Daoy (cell line): ENCODE measurements at places on chromosomes 5 and 9. TPM values are rescaled to one million over a fixed set of nuclear protein-coding genes. Genes with fewer than 3 reads are reported as not detected.

GRCh38 chr9:135186248-135187164, 99.0 kb downstream of the OLFM1 start:
- DNase-seq, result no peak

DNA sequence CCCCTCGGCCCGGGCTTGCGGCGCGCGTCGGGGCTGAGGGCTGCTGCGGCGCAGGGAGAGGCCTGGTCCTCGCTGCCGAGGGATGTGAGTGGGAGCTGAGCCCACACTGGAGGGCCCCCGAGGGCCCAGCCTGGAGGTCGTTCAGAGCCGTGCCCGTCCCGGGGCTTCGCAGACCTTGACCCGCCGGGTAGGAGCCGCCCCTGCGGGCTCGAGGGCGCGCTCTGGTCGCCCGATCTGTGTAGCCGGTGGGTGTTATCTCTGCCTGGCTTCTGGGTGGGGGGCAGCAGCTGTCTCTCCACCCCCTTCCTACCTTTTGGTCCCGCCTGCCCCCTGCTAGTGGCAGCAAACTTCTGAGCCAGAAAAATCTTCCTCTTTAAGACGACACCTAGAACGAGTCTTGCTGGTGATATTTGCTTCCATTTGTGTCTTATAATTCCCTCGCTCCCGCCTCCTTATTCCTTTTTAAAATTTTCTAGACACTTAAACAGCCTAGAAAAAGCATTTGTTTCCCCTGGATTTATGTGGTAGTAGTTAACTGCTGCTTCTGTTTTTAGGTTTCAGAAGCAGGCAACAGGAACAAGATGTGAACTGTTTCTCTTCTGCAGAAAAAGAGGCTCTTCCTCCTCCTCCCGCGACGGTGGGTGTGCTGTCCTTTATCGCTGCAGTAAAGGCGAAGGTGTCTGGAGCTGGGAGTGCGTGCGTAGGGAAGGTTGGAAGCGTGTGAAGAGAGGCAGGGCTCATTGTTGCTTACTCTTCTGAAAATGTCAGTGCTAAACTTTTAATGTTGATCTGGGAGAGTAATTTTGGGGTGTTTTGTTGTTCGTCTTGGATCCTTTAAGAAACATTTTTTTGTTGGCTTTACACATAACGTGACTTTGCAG, 554 bp downstream of the JAK2 start:
- peak; percentile 77 for DNase-seq

DNA sequence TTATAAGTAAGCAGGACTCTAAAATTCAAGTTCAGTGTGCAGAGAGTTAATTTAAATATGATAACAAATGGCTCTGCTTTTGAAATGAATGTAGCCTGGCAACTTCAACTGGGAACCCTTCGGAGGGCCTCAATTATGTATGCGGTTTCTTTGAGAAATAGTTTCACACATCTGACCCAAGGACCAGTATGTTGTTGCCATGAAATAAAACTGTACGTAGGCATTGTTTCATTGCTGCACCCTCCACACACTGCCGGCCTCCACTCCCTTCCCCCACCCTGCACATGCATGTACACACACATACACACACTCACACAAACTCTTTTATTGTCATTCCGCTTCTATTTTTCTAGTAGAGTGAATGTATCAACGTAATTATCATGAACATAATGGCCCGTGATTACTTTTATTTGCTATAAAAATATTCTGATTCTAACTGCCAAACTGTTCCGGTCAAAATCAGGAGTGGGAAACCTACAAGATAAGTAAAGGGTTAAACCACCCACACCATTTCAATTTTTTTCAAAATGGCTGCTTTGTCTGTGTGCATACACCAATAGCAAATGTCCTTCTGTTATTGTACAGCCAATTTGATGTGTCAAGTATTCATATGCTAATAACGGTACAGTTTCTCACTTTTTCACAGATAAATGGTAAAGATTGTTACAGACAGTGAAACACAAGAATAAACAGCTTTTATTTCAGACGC, 215.5 kb upstream of the TMEM161B start:
- DNase-seq, result no peak

TMEM174 gene
- not detected in 2 replicates for total RNA-seq

DNA sequence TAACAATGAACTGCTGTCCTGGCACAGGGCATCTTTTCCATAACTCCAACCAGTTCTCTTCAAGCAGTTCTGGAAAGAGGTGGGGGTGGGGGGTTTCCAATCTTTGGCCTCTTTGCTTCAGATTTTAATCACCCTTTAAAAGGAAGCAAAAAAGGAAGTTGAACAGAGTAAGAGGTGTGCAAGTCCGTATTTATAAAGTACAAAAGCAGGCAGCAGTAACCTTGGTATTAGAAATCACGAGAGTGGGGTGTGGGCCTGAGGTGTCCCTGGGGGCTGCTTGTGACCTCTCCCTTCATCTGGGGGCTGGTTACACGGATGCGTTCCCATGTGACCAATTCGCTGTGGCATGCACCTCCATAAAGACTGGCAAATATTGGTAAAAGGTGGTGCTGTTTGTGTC, 70.5 kb downstream of the PTCH1 start:
- DNase-seq, result no peak

- DNase-seq, result no peak
These were observed 174.1 kb upstream of the RFX3 start for GRCh38 chr9:3699883-3700282.

- no peak for DNase-seq
These were observed 1.9 kb upstream of the PHYHD1 start for GRCh38 chr9:128918921-128919320.

SETX gene
- total RNA-seq, result 30.4 and 37.1 TPM in 2 replicates

PDE6A gene
- not detected in 2 replicates for total RNA-seq

DNA sequence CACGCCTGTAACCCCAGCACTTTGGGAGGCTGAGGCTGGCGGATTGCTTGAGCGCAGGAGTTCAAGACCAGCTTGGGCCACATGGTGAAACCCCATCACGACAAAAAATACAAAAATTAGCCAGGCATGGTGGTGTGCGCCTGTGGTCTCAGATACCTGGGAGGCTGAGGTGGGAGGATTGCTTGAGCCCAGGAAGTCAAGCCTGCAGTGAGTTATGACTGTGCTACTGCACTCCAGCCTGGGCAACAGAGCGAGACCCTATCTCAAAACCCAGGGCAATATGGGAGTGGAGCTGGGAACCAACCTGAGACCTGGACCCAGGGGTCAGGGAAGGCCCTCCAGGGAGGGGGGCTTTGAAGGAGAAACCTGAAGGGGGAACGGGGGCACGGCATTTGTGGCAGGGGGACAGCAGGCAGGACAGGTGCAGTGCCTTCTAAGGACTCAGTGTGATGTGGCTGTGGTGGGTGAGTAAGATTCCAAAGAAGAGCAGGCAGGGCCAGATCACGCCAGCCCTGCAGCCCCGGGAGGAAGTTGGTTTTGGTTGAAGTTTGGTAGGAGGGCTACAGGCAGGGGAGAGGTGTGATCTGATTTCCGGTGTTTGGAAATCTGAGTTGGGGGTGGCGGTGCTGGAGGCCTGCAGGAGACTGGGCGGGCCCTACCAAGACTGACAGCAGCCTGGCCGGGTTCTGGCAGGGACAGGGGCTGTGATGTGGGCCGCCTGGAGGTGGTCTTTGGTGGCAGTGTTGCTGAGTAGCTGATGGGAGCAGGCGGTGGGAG, 46.2 kb downstream of the NTNG2 start:
- DNase-seq, result no peak

CD74 gene
- not detected in 2 replicates for total RNA-seq

GRCh38 chr9:99294850-99295461, 72.9 kb downstream of the SEC61B start:
- peak; percentile 25 for DNase-seq

DNA sequence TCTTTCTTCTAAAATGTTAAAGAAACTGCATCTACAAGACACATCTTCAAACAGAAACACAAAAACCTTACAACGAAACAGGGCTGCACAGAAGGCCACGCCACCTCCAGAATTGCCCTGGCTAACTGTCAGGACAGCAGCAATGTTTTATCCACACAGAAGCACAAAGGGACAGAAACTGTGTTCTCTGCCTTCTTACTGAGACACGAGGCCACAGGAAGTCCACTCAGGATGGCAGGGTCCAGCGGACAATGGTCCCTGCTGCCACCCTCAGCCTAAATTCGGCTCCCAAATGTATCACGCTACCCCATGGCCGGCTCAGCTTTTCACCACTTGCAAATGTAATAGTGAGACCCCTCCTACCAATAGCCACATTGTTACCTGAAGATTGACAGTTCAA, 159.8 kb upstream of the PHYKPL start:
- no peak for DNase-seq

DNA sequence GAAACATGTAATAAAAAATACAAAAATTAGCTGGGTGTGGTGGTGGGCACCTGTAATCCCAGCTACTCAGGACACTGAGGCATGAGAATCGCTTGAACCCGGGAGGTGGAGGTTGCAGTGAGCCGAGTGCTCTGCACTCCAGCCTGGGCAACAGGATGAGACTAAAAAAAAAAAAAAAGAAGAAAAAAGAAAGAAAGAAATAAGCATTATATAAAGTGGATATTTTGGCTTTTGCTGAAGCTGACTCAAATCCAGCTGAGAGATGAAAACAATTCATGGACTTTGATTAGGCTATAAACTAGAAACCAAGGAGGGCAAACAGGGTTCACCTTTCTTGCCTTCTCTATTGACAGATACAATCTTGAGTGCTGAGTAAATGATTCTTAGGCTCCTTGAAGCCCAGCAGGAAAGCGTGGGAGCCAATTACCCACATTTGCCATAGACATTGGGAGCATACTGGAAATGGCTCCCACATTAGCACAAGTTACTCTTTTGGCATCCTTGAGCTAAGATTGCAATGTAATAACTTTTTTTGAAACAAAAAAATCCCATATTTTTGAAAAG, 2.4 kb upstream of the BTF3 start:
- no peak for DNase-seq

STC2 gene
- total RNA-seq, result 144 and 149 TPM in 2 replicates

DNA sequence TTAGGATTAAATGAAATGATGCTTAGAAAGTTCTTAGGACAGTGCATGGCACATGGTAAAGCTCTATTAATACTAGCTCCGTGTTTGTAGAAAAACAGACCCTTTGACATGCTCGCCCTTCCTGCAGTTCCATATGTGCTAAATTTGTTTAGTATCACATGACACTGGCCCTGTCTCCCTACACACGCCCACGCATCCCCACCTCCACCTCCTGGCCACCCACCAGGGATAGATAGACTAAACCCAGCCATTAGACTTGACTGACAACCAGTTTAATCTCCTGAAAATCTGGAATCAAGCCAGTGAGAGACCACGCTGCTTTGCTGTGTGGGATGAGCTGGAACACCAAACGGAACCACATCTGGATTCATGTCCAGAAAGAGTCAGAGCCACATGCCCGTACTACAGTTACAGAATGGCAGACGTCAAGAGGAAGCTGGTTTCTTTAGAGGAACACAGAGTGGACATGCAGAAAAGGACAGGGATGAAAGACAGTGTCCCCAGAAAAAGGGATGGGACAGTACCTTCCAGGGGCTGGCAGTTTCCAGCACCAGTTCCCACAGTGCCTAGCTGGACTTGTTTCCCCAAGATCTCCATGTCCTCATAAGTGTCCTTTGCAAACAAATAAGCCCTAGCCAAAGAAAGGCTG, 186.1 kb downstream of the PDZD2 start:
- DNase-seq, result no peak

DNA sequence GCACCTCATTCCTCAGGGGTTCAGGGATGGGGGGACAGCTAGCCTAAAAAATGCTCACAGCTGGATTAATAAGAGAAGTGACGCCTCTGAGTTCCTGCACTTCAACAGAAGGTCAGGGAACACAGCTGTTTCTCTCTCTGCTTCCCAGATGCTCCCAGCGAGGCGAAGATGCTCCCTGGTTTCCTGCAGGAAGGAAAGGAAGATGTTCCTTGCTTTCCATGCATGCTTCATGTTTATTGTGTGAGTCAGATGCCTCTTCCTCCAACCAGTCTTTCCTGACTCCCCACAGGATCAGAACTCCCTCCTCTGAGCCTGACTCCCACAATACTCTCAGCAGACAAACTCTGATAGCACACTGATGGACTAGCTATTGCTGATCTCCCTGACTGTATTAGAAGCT, 71.9 kb downstream of the MFAP3 start:
- DNase-seq, result peak; percentile 25

OR1J2 gene
- not detected in 2 replicates for total RNA-seq

BARHL1 gene
- total RNA-seq, result not detected in 2 replicates

DNA sequence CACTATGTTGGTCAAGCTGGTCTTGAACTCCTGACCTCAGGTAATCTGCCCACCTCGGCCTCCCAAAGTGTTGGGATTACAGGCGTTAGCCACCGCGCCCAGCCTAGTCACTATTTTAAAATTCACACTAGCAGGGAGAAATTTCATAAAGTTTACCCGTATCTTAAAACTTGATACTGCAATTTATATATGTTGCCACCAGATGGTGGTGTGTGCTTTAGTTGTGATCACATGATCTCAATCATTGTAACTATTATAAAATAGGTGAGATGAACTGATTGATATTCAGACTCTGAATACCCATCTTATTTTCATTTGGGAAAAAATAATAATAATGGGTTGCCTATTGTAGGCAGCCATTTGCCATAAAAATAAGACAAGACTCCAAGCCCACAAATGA, 1330.4 kb upstream of the WWC1 start:
- DNase-seq, result no peak

DNA sequence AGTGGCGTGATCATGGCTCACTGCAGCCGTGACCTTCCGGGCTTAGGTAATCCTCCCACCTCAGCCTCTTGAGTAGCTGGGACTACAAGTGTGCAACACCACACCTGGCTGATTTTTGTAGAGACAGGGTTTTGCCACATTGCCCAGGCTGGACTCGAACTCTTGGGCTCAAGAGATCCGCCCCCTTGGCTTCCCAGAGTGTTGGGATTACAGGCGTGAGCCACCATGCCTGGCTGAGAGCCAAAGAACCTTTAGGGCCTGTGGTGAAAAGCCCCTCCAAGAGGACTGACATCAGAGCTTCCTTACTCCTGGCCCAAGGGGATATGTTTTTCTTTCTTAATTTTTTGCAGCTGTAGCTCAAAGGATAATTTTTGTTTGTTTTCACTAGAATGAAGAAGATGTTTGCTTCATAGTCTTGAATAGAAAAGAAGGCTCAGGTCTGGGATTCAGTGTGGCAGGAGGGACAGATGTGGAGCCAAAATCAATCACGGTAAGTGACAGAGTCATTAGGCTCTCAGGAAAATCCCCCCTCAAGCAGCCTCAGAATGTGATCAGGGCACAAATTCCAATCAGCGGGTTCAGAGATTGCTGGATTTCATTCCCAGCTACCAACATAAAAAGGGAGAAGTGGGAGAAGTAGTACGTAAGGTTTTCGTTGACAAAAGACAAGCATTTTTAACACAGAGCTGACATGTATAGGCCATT, 77.1 kb downstream of the GOLPH3 start:
- DNase-seq, result no peak

GRCh38 chr5:95731571-95732554, 727 bp downstream of the RHOBTB3 start:
- DNase-seq, result peak; percentile 70

GRCh38 chr5:16930496-16930895, 5.6 kb downstream of the MYO10 start:
- DNase-seq, result no peak

DNA sequence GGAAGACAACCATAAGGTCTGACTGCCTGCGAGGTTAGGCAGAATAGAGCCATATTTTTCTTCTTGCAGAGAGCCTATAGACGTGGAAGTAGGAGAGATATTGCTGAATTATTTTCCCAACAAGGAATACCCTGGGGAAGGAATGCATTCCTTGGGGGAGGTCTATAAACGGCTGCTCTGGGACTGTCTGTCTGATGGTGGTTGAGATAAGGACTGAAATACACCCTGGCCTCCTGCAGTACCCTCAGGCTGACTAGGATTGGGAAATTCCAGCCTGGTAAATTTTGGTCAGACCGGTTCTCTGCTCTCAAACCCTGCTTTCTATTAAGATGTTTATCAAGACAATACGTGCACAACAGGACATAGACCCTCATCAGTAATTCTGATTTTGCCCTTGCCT, 617.5 kb upstream of the GRIN3A start:
- DNase-seq, result no peak

ANKRD18B gene
- total RNA-seq, result 4.2 and 16.5 TPM in 2 replicates

GRCh38 chr9:135303280-135303647, 176.3 kb upstream of the PPP1R26 start:
- DNase-seq, result peak; percentile 30
